CD4-positive, CD25-positive, alpha-beta regulatory T cell (primary cell): ENCODE measurements at places on chromosomes 2 and 18. TPM values are rescaled to one million over a fixed set of nuclear protein-coding genes. Genes with fewer than 3 reads are reported as not detected.

The KCNS3 gene
- total RNA-seq = not detected

The PDCD1 gene
- 12.3 TPM for total RNA-seq

The ITGA6 gene
- 68.5 TPM for total RNA-seq

The RND3 gene
- not detected for total RNA-seq

The HOXD3 gene
- not detected for total RNA-seq
